ENCODE measurements at places on chromosomes 6 and 20. TPM values are rescaled to one million over a fixed set of nuclear protein-coding genes. Genes with fewer than 3 reads are reported as not detected.
A peak's percentile ranks its signal among the peaks of the same experiment; 100 is the strongest.

PKHD1 gene
- not detected for total RNA-seq

TP53TG5 gene
- total RNA-seq, result not detected

ENPP1 gene
- total RNA-seq, result 32.2 TPM

- no peak for DNase-seq
Observed at GRCh38 chr6:2264932-2265331, 19.5 kb upstream of the GMDS start.

- DNase-seq, result no peak
Observed at GRCh38 chr6:2939315-2940009, 31.9 kb downstream of the SERPINB6 start.

GRCh38 chr6:56764081-56764566 lies 121.4 kb upstream of the DST start:
- peak; percentile 47 for DNase-seq

DNA sequence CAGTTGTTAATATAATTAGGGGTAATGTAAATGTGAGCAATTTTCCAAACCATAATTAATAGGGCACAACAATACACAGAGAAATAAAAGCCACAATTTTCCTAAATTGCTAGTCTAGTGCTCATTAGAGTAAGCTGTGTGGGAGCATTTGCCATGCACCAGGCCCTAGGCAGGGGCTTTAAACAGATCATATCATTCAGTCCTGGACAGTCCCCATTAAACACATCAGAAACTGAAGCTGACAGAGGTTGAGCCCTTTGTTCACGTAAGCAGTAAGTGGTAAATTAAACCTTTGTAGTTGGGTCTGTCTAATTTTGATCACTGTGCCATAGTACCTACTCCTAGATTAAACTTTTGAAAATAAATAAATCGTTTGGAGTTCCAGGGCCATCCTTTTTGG lies 931.1 kb downstream of the C6orf118 start:
- DNase-seq, result no peak

- no peak for DNase-seq
Observed at GRCh38 chr20:1894471-1894950, 696 bp upstream of the SIRPA start.

- no peak for DNase-seq
Observed at GRCh38 chr20:41064377-41064776, 35.8 kb downstream of the TOP1 start.

Data from H4 (cell line).